ENCODE measurements at places on chromosomes 5 and 9.

DNA sequence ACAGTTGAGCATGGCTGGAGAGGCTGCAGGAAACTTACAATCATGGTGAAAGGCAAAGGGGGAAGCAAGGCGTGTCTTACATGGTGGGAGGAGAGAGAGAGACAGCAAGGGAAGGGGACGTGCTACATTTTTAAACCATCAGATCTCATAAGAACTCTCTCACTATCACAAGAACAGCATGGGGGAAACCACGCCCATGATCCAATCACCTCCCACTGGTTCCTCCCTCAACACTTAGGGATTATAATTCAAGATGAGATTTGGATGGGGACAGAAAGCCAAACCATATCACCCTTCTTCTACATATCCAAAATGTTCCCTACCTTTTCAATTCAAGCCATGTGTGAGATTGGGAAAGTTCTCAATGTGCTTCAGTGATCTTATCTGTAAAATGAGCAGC, 22.9 kb upstream of the GLRX start:
- no peaks in the 10 kb centered on the region for H3K36me3 ChIP-seq
- DNase-seq = no peak
- H3K27me3 ChIP-seq = no peaks in the 10 kb centered on the region

DNA sequence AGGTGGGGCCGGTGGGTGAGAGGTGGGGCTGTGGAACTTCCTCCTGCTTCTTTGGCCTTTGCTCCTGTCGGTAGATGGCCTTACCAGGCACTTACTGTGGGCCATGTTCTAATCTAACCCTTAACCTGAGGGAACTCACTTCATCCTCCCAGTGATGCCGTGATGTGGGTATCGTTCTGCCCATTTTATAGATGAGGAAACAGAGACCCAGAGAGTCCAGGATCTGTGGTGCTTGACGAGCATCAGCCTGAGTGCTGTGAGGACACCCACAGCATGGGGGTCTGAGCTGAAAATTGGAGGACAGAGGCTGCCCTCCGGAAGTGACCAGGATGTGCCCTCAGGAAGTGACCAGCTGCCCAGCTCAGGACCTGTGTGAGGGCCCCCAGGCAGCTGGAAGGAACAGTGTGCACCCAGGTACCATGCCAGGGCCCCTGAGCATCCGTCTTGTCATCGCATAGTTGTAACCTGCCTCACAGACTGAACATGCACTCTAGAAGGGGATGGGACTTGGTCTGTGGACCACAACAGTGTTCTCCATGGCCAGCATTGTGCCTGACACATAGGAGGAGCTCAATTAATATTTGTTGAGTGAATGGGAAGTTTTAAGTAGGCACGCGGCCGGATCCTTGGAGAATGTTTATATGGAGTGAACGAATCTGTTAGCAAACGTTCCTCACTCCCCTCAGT, 8.5 kb downstream of the NEK6 start:
- no peak overlapping the region for H3K4me3 ChIP-seq
- no peaks in the 10 kb centered on the region for H3K36me3 ChIP-seq
- no peak overlapping the region for H3K27ac ChIP-seq
- no peaks in the 10 kb centered on the region for H3K4me1 ChIP-seq

- no peak overlapping the region for H3K4me3 ChIP-seq
- no peak for DNase-seq
- H3K27me3 ChIP-seq = no peaks in the 10 kb centered on the region
- H3K36me3 ChIP-seq = no peaks in the 10 kb centered on the region
- H3K4me1 ChIP-seq = no peaks in the 10 kb centered on the region
- H3K27ac ChIP-seq = no peak overlapping the region
These were observed 251.7 kb downstream of the MARCHF11 start for GRCh38 chr5:15927710-15928380.

DNA sequence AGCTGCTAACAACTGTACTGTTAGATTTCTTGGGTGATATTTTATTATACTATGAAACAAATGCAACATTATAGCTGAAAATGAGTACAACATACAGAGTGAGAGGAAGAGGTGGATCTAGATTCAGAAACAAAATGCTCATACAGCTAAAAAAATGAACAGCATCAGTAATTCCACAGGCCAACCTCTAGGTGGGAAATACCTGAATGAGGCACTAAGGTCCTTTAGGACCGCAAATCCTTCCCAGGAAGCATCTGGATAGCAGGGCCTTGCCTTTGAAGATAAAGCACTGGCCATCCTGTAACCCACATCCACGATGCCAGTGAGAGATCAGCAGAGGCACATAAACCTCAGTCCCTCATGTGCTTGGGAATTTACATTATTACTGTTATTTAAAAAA, 310.8 kb downstream of the YTHDC2 start:
- no peak for DNase-seq
- H3K4me3 ChIP-seq = no peak overlapping the region
- H3K27me3 ChIP-seq = no peaks in the 10 kb centered on the region
- H3K36me3 ChIP-seq = no peaks in the 10 kb centered on the region
- H3K4me1 ChIP-seq = no peaks in the 10 kb centered on the region

GRCh38 chr5:72720205-72720604, 96.3 kb upstream of the TNPO1 start:
- no peak for DNase-seq
- no peaks in the 10 kb centered on the region for H3K4me1 ChIP-seq
- no peaks in the 10 kb centered on the region for H3K27me3 ChIP-seq
- no peaks in the 10 kb centered on the region for H3K36me3 ChIP-seq

- H3K27me3 ChIP-seq = no peaks in the 10 kb centered on the region
- no peaks in the 10 kb centered on the region for H3K4me1 ChIP-seq
- no peak overlapping the region for H3K27ac ChIP-seq
- H3K36me3 ChIP-seq = no peaks in the 10 kb centered on the region
- DNase-seq = no peak
- no peak overlapping the region for H3K4me3 ChIP-seq
These were observed 3.1 kb upstream of the IL6ST start for GRCh38 chr5:55997742-55998351.

DNA sequence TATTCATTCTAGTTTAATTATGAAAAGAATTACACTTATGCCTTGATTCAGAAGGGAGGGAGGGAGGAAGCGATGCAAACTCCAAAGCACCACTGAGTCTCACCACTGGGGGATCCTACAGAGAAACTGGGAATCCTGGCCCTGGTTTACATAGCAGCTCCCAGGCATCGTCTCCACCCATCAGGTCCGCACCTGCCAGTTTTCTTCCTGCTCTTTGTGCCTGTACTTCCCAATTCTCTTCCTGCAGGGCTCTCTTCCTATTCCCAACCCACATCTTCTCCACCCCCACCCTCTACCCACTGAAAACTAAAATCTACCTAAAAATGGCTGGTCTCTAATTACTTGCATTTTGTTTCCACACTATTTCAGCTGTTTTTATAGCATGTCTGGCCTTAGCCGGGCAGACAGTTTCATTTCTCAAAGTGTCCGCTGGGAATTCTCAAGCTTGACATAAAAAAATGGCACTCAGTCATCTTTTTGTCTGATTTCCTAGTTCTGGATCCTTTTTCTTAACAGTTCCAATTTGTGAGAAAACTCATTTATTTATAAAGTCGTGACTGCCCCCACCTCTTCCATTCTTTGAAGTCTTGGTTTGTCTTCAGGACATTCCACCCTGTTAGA, 1.6 kb upstream of the TNIP1 start:
- peak overlapping the region; percentile 76 for H3K4me3 ChIP-seq
- no peaks in the 10 kb centered on the region for H3K36me3 ChIP-seq
- no peak for DNase-seq
- H3K4me1 ChIP-seq = peaks cover 52% of the 10 kb centered on the region
- no peaks in the 10 kb centered on the region for H3K27me3 ChIP-seq
- H3K27ac ChIP-seq = peak overlapping the region; percentile 82

DNA sequence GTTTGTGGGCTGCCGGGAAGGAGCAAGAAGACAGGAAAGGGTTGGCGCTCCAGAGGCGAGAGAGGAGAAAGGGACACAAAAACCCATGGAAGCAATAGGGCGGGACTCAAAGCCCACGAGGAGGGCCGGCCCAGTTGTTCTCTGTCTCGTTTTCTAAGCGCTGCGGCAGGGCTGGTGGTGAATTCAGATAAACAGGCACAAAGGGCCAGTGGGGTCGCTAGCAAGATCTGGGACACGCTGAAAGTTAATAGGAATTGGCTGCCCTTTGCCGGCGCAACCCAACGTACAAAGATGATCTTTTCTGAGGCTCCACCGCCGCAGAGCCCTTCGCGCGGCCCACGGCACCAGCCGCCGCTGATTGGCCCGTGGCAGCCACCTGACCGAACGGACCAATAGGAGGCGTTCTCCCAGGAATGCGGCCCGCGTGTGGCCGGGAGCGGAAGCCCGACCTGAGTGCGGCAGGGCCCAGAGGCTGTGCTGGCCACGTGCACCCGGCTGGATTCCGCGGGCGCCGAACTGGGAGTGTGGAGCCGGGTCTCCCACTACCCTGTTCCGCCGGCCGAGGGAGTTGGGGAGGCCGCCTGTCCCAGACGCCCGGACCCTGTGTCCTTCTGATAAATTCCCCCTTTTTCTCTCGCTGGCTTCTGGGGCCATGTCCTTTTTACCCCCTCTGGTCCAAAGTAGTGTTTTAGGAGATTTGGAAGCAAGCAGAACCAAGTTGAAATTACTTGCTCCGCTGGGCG, 16.8 kb upstream of the NSD1 start:
- H3K4me1 ChIP-seq = 0 out of 2 replicates have a peak, but pooled peaks cover 6% of the 10 kb centered on the region
- no peak overlapping the region for H3K27ac ChIP-seq
- no peak overlapping the region for H3K4me3 ChIP-seq
- no peaks in the 10 kb centered on the region for H3K27me3 ChIP-seq

- H3K4me3 ChIP-seq = no peak overlapping the region
- H3K27ac ChIP-seq = no peak overlapping the region
- no peaks in the 10 kb centered on the region for H3K4me1 ChIP-seq
- no peak for DNase-seq
- H3K27me3 ChIP-seq = no peaks in the 10 kb centered on the region
These were observed 218.1 kb upstream of the NREP start for GRCh38 chr5:111975133-111975532.

DNA sequence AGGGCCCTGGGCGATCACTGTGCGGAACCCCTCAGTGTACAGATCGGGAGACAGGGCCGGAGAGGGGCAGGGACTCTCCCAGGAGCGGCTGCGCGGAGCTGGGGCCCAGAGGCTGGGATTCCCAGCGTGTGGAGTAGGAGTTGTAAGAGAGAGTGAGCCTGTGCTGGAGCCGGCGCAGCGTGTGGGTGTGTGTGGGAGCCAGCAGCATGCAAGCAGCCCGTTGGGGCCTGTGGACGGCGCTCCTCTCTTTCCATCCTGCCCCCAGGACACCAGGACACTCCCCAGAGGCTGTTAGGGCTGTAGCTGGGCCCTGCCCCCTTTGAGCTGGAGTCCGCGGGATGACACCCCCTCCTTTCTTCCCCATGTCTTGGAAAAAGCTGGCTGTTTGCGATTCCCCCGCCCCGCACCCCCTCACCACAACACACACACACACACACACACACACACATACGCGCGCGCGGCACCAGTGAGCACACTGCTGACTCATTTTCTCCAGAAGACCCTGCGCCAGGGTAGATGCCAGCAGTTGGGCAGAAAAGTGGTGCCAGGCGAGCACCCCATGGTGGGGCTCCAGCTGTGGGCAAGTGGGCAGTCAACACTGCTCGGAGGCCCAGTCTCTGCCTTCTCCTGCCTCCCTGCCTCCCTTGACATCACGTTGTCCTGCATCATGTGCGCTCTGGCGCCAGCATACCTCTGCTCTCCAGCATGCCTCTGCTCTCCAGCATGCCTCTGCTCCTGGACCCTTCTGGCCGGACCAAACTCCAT, 1.5 kb downstream of the COL27A1 start:
- no peaks in the 10 kb centered on the region for H3K4me1 ChIP-seq
- no peak overlapping the region for H3K27ac ChIP-seq
- peaks cover 30% of the 10 kb centered on the region for H3K27me3 ChIP-seq
- H3K4me3 ChIP-seq = no peak overlapping the region

DNA sequence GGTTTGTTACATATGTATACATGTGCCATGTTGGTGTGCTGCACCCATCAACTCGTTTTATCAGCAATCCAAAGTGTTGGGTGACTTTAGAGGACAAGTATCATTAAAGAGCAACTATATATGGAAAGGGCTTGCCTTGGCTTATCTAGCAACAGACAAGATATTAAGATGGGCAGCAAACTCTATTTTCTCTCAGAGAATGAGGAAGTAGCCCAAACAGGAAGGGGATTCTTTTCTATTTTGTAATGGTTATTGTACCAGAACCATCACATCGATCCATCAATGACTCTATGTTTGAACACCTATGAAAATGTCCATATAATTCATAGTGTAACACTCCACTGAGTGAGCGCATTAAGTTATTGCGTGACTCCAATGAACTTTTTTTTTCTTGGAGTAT, 260.1 kb upstream of the SLC24A2 start:
- no peak overlapping the region for H3K27ac ChIP-seq
- no peak for DNase-seq
- H3K4me3 ChIP-seq = no peak overlapping the region
- H3K4me1 ChIP-seq = no peaks in the 10 kb centered on the region
- H3K27me3 ChIP-seq = no peaks in the 10 kb centered on the region
- H3K36me3 ChIP-seq = no peaks in the 10 kb centered on the region

- H3K27me3 ChIP-seq = no peaks in the 10 kb centered on the region
- no peak overlapping the region for H3K27ac ChIP-seq
- H3K4me1 ChIP-seq = no peaks in the 10 kb centered on the region
- H3K4me3 ChIP-seq = no peak overlapping the region
These were observed 2.9 kb downstream of the SEC24A start for GRCh38 chr5:134651531-134651930.

DNA sequence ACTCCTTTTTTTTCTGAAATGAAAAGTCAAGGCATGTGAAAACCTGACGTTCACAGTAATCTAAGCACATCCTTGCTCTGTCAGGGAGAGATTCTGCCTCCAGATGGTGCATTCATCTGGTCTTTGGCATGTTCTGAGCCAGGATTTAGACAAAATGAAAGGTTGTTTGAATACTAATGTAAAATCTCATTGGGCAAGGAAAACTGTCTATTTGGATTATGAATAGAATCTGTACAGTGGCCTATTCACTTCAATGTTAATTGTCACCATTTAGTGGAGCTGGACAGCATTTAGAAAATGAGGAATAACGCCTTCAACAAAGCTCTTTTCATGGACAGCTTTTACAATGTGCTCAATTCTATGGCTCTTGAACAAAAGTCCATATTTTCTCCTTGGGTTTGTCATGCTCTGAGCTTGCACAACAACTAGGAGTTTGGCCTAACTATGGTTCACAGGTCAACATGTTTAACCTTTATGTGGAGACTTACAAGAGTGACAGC, 28.9 kb downstream of the ARHGEF28 start:
- no peaks in the 10 kb centered on the region for H3K27me3 ChIP-seq
- H3K36me3 ChIP-seq = no peaks in the 10 kb centered on the region
- DNase-seq = no peak
- H3K27ac ChIP-seq = no peak overlapping the region
- no peak overlapping the region for H3K4me3 ChIP-seq

GRCh38 chr9:94096819-94097577, 12.7 kb downstream of the PTPDC1 start:
- H3K4me1 ChIP-seq = no peaks in the 10 kb centered on the region
- no peaks in the 10 kb centered on the region for H3K36me3 ChIP-seq
- no peak overlapping the region for H3K27ac ChIP-seq
- DNase-seq = no peak
- H3K27me3 ChIP-seq = no peaks in the 10 kb centered on the region
- H3K4me3 ChIP-seq = no peak overlapping the region

Data from MM.1S (cell line).